Kidney (tissue), 22 donors: ENCODE measurements at places on chromosomes 3 and 15. TPM values are rescaled to one million over a fixed set of nuclear protein-coding genes. Genes with fewer than 3 reads are reported as not detected.

Gene CAMP
- not detected for polyA plus RNA-seq

Gene ECE2
- not detected for polyA plus RNA-seq

Gene ANKUB1
- polyA plus RNA-seq: not detected

- no peak overlapping the region for H3K4me3 ChIP-seq
- no peaks in the 10 kb centered on the region for H3K36me3 ChIP-seq
- no peak overlapping the region for H3K27ac ChIP-seq
- no peak for DNase-seq
- no peaks in the 10 kb centered on the region for H3K27me3 ChIP-seq
These were observed 24.1 kb upstream of the RASGRP1 start for GRCh38 chr15:38588672-38589071.

DNA sequence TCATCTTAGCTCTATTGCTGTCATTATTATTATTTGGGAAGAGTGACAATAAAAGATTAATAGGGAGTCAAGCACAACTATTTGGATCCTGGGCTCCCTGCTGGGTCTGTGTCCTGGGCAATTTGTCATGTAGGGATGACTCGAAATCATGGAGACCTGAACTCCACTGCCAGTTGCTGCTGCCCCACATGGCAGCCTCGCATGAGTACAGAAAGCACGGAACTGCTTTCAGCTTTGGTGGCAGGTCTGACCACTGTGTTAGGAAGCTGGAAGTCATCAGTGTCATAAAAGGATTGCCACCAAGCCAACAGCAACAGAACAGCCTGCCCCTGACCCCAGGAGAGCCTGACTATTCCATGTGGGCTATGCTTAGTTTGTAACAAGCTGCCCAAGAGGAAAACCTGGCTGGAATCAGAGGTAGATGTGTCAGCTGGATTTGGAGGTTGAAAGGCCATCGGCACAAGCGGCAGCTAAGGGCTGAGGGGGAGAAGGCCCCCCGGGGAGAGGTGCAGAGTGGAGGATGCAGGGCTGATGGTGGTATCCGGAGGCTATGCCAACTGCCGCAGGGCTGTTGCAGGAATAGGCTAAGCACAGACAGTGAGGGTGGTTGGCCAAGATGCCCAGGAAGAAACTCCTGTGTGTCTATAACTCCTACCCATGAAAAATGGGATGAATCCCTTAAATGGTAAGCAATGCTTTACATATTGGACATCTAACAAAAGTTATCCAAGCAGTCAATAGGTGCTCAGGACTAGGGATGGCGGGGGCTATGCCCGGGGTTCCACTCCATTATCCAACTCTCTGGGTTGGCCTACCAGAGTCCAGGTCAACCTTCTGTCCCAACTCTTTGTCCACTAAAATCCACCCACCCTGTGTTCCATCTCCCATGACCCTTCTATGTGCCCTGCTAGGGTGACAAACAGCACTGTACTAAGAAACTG is 291.6 kb downstream of the ADAMTS17 start:
- no peaks in the 10 kb centered on the region for H3K27me3 ChIP-seq
- no peak overlapping the region for H3K4me3 ChIP-seq
- no peak for DNase-seq

DNA sequence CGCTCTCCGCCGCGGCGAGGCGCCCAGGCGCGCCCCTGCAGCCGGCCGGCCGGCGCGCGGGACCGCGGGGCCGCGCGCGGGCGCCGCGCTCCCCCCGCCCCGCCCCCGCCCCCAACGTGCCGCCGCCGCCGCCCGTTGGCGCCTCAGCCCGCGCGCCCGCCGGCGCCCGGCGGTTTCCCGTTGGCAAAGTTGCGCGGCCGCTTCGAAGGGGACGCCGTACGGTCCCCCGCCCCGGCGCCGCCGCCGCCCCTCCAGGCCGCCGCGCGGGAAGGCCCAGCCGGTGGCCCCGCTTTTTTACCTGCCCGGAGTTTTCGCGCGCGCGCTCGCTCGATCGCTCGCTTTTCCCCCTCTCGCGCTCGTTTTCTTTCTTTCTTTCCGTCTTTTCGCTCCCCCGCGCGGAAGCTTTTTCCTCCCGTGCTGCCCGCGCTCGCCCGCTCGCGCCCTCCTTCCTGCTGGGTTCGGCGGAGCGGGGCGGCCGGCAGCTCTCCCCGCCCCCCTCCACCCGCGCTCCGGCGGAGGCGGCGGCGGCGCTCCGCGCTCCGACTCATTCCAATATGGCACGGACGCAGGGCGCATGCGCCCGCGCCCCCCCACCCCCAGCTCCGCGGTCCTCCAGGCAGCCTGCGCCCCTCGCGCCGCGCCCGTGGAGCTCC is at the start of gene SFMBT1:
TSS of gene SFMBT1 (minus strand) at position 556 of the 653 bp plus-strand sequence. CDS start 76,945 bp downstream, outside the sequence.
- no peaks in the 10 kb centered on the region for H3K36me3 ChIP-seq
- H3K27me3 ChIP-seq: no peaks in the 10 kb centered on the region
- peak; percentile 86 for DNase-seq
- H3K27ac ChIP-seq: peak within 1 kb of the TSS; percentile 56
- no peaks in the 10 kb centered on the region for H3K4me1 ChIP-seq
- H3K4me3 ChIP-seq: peak within 1 kb of the TSS; percentile 86

GRCh38 chr15:68055224-68055705 is 1.1 kb downstream of the PIAS1 start:
- H3K27me3 ChIP-seq: no peaks in the 10 kb centered on the region
- no peaks in the 10 kb centered on the region for H3K36me3 ChIP-seq
- DNase-seq: no peak
- H3K27ac ChIP-seq: peak overlapping the region; percentile 86
- H3K4me1 ChIP-seq: no peaks in the 10 kb centered on the region

DNA sequence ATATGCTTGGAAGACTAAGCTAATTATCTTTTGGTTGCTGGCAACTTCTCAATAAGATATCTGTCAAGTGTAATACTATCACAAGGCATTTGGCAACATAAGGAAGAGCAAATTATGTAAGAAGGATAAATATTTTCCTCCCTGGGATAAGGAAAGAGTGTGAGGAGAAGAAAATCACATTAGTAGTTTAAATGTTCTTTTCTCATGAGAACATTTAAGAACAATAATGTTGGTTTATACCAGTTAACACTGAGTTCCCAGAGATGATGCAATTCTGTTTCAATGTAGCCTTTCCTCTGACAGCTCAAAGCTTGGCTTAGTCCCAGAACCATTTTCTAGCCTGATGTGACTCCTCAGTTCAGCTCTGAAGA is 66.1 kb upstream of the NPHP3 start:
- H3K4me3 ChIP-seq: no peak overlapping the region
- no peak overlapping the region for H3K27ac ChIP-seq
- no peaks in the 10 kb centered on the region for H3K27me3 ChIP-seq
- H3K4me1 ChIP-seq: no peaks in the 10 kb centered on the region

Gene IQCF5
- polyA plus RNA-seq: not detected

Gene RAB6B
- polyA plus RNA-seq: 6.6 TPM

Gene ITGB5
- polyA plus RNA-seq: 115 TPM

DNA sequence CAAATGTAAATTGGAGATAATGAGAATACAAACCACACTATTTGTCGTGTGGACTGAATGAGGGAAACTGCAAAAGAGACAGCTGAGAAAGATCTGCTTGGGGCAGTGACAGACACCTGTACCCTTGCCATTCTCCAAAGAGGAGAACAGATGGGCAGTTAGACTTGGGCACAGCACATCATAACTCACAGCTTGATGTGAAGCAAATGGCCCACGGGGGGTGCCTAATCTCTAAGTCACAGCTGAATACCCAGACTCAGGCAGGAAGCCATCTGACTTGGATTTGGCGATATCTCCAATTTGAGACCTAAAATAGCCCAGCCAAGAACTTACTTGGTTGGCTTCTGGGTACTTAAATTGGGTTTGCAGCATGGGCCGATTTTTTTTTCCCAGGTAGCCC is 10.0 kb upstream of the SLC6A11 start:
- no peak for DNase-seq
- H3K4me3 ChIP-seq: no peak overlapping the region
- H3K4me1 ChIP-seq: no peaks in the 10 kb centered on the region

GRCh38 chr3:46953234-46954010 is 23.1 kb downstream of the CCDC12 start:
- DNase-seq: peak; percentile 32
- no peaks in the 10 kb centered on the region for H3K27me3 ChIP-seq
- H3K27ac ChIP-seq: peak overlapping the region; percentile 76

- no peaks in the 10 kb centered on the region for H3K36me3 ChIP-seq
- no peak overlapping the region for H3K27ac ChIP-seq
- no peak for DNase-seq
- H3K27me3 ChIP-seq: no peaks in the 10 kb centered on the region
These were observed 40.0 kb downstream of the MAP4 start for GRCh38 chr3:47976135-47976732.

DNA sequence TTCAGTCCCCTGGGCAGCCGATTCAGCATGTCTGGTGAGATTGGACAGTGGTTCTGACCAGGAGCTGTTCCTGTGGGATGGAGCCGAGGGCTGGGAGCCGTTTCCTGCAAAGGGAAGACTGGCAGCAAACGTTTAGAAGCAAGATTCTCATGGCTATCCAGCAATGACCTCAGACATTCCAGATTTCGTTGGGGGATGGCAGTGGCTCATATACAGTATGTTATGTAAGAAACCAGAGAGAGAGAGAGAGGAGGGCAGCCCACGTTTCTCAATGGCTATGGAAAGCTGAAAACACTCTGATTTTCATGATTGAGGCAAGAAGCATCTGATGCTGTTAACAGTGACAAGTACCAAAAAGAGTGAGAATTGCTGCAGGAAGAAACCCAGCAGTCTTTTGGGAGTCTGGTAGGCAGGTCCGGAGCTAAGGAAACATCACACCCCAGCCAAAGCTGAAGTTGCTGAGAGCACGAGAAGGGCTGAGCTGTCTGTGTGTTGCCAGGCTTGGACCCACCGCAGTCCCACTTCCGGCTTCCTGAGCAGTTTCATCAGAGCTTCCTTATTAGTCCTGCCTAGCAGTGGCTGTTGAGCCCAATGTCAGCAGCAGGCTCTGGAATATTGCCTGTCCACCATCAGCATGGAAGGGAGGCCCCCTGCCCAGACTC is 25.6 kb upstream of the VPS8 start:
- H3K4me3 ChIP-seq: no peak overlapping the region
- peak; percentile 56 for DNase-seq
- H3K27ac ChIP-seq: no peak overlapping the region
- no peaks in the 10 kb centered on the region for H3K27me3 ChIP-seq
- no peaks in the 10 kb centered on the region for H3K4me1 ChIP-seq

GRCh38 chr3:151391720-151392119 is 7.2 kb upstream of the P2RY12 start:
- H3K4me1 ChIP-seq: no peaks in the 10 kb centered on the region
- H3K27me3 ChIP-seq: no peaks in the 10 kb centered on the region
- H3K27ac ChIP-seq: no peak overlapping the region
- DNase-seq: no peak
- no peak overlapping the region for H3K4me3 ChIP-seq

Gene NPHP3
- polyA plus RNA-seq: 5.9 TPM

- H3K4me1 ChIP-seq: no peaks in the 10 kb centered on the region
- no peak for DNase-seq
- H3K36me3 ChIP-seq: no peaks in the 10 kb centered on the region
These were observed 185.0 kb downstream of the RBMS3 start for GRCh38 chr3:29465836-29466235.

- no peak overlapping the region for H3K27ac ChIP-seq
- no peak overlapping the region for H3K4me3 ChIP-seq
- H3K4me1 ChIP-seq: no peaks in the 10 kb centered on the region
- H3K36me3 ChIP-seq: peaks cover 7% of the 10 kb centered on the region
- DNase-seq: no peak
These were observed 37.8 kb downstream of the BOC start for GRCh38 chr3:113249111-113249510.

GRCh38 chr15:71761649-71762048 is 48.7 kb upstream of the NR2E3 start:
- H3K27me3 ChIP-seq: no peaks in the 10 kb centered on the region
- no peak for DNase-seq
- no peak overlapping the region for H3K27ac ChIP-seq

- no peak for DNase-seq
- peaks cover 7% of the 10 kb centered on the region for H3K4me1 ChIP-seq
- peaks cover 3% of the 10 kb centered on the region for H3K36me3 ChIP-seq
These were observed 3.4 kb downstream of the HYAL3 start for GRCh38 chr3:50295553-50296431.

- no peak overlapping the region for H3K4me3 ChIP-seq
- no peaks in the 10 kb centered on the region for H3K36me3 ChIP-seq
- DNase-seq: no peak
- H3K27ac ChIP-seq: no peak overlapping the region
These were observed 27.3 kb downstream of the CYP11A1 start for GRCh38 chr15:74340150-74340549.

GRCh38 chr3:174126990-174127758 is 729.6 kb downstream of the NLGN1 start:
- DNase-seq: no peak
- peaks cover 4% of the 10 kb centered on the region for H3K4me1 ChIP-seq
- no peaks in the 10 kb centered on the region for H3K27me3 ChIP-seq
- no peak overlapping the region for H3K4me3 ChIP-seq

- DNase-seq: peak; percentile 51
- no peaks in the 10 kb centered on the region for H3K27me3 ChIP-seq
- no peak overlapping the region for H3K27ac ChIP-seq
- no peaks in the 10 kb centered on the region for H3K36me3 ChIP-seq
These were observed 397.5 kb upstream of the ATP10A start for GRCh38 chr15:26260517-26261133.

DNA sequence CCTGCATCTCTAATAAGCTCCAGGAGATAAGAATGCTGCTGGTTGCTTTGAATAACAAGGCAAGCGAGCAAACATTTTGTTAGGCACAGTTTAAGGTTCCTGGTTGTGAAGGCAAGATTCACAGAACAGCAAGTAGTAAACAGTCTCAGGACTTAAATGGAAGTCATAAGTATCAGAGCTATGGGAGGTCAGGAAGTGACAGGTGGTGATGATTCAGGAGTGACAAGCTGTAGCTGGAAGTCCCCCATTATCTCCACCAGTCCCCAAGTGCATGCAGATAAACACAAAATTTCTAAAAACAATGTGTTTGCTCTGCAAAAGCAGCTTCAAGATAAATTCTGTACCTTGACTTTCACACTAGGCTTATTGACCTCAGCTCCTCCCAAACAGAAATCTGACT is 3.3 kb downstream of the FETUB start:
- no peaks in the 10 kb centered on the region for H3K27me3 ChIP-seq
- no peaks in the 10 kb centered on the region for H3K4me1 ChIP-seq
- no peak overlapping the region for H3K27ac ChIP-seq
